ENCODE measurements at places on chromosomes 2 and 18.

GRCh38 chr2:20421988-20422370, 24.9 kb upstream of the RHOB start:
- no peak for DNase-seq

DNA sequence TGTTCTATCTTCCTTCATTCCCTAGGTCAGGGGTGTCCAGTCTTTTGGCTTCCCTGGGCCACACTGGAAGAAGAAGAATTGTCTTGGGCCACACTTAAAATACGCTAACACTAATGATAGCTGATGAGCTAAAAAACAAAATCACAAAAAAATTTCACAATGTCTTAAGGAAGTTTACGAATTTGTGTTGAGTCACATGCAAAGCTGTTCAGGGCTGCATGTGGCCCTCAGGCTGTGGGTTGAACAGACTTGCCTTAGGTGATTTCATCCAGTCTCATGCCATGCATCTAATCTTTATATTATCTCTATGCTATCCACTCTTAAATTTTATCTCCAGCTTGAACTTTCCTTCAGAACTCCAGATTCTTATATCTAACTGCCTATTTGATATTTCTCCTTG, 80.1 kb downstream of the CCDC85A start:
- no peak for DNase-seq

DNA sequence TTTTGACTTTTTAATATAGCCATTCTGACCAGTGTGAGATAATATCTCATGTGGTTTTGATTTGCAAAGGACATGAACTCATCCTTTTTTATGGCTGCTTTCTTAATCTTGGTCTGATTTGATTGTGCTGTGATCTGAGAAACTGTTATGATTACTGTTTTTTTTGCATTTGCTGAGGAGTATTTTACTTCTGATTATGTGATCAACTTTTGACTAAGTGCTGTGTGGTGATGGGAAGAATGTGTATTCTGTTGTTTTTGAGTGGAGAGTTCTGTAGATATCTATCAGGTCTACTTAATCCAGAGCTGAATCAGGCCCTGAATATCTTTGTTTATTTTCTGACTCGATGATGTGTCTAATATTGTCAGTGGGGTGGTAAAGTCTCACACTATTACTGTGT, 16.8 kb downstream of the SP140L start:
- no peak for DNase-seq

DNA sequence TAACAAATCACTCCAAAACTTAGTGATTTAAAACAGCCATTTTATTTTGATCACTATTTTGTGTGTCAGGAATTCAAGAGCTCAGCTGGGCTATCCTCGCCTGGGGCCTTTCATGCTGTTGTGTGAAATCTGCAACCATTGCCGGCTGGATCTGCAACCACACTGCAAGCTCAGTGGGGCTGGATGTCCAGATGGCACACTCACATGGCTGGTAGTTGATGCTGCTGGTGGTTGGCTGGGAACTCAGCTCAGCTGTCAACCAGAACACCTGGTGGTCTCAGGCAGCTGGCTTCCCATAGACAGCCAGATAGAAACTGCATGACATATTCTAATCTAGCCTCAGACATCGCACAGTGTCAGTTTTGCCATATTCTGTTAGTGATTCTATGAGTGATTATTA, 30.6 kb upstream of the AP1S3 start:
- DNase-seq, result no peak

DNA sequence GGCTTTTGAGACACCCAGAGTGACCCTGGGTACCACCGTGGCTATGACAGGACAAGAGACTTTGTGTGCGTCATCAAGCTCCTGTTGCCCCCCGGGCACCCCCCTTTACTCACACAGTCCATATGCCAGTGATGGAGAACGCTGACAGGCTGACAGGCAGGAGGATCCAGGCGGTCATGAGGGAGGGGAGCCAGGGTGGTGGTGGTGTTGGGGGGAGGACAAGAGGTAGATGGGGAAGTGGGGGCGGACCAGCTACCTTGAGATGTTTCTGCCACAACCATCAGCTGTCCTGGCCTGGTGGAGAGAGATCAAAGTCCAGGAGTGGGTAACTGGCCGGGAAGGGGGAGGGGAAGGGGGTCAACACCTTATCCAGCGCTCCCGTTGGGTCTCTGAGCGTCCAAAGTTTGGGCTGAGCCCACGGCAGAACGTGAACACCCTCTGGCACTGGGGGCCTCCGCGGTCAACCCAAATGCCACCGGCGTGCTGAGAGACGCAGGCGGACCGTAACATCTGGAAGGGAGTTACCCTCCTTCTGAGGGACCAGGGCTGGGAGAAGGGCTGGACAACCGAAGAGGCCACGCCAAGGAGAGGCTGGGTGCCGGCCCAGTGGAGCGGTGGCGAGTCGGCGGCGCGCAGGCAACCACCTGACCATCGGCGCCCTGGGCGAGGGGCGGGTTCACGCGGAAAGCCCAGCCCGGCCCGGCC, 575 bp downstream of the TMEM150A start:
- no peak for DNase-seq

DNA sequence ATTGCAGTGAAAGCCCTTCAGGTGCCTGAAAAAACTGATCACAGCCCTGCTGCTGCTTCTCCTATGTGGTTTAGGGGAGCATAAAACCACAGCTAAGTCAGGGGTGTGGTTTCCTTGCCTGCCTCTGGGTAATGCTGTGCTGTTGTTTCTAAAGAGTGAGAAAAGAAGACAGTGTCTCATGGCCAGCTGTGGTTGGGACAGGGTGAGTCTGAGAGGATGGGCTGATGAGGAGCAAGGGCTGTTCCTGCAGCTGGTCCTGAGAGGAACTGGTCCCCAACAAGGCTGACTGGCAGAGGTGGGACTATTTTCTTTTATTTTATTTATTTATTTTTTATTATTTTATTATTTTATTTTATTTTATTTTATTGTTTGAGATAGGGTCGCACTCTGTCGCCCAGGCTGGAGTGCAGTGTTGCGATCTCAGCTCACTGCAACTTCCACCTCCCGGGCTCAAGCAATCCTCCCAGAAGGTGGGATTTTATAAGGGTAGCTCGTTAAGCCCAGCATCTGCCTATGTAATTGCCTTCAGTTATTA, 236.7 kb downstream of the FHOD3 start:
- no peak for DNase-seq

GRCh38 chr2:44230378-44230777, 44.9 kb upstream of the SLC3A1 start:
- DNase-seq, result no peak

- DNase-seq, result no peak
Observed at GRCh38 chr2:28516950-28517349, 21.1 kb downstream of the PLB1 start.

GRCh38 chr2:134178138-134178877, 75.6 kb upstream of the MGAT5 start:
- no peak for DNase-seq

GRCh38 chr2:71599038-71599437, 145.7 kb downstream of the DYSF start:
- DNase-seq, result no peak

- no peak for DNase-seq
Observed at GRCh38 chr2:236883819-236884218, 201.9 kb upstream of the COPS8 start.

DNA sequence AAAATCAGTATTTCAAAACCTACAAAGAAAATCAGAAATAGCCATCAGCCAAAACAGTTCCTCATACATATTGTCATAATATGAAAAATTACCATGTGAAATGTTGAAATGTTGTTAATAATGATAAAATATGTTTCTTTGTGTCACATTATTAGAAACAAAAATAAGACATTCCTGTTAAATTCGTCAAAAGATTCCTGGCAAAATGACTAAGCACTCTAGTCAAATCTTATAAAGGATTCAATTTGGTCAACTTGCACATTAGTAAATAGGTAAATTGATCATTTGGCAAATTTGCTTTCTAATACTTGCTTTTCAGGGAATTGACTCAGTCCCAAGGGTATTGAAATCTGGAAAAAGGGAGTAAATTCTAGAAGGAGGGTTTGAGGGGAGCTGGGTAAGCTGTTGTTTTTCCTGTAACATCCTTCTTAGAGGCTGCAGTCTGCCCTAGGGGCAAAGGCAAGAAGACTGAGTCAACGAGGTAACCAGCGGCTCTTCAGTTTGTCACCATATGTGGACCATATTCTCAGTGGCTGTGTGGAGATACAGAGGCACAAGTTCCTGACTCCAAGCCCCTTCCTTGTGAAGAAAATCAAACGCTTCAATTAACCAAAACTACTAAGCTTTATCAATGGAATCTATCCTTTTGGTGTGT, 482.3 kb downstream of the TNS1 start:
- no peak for DNase-seq

DNA sequence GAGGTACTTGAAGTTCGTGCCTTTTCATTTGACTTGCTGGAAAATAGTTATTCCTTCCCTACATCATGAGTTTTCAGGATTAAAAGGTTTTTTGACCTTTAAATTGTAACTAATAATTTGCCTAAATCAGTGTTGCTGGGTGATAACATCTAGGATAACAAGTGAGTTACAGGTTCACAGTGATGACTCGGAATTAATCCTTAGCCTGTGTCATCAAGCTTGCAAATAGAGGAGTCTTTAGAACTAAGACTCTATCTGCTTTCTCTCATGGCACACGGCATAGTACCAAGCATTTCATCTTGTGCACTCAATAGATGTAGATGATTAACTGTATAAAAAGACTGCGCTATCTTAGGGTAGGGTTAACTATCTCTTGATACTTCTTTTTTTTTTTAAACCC, 79.5 kb downstream of the CAMKMT start:
- no peak for DNase-seq

DNA sequence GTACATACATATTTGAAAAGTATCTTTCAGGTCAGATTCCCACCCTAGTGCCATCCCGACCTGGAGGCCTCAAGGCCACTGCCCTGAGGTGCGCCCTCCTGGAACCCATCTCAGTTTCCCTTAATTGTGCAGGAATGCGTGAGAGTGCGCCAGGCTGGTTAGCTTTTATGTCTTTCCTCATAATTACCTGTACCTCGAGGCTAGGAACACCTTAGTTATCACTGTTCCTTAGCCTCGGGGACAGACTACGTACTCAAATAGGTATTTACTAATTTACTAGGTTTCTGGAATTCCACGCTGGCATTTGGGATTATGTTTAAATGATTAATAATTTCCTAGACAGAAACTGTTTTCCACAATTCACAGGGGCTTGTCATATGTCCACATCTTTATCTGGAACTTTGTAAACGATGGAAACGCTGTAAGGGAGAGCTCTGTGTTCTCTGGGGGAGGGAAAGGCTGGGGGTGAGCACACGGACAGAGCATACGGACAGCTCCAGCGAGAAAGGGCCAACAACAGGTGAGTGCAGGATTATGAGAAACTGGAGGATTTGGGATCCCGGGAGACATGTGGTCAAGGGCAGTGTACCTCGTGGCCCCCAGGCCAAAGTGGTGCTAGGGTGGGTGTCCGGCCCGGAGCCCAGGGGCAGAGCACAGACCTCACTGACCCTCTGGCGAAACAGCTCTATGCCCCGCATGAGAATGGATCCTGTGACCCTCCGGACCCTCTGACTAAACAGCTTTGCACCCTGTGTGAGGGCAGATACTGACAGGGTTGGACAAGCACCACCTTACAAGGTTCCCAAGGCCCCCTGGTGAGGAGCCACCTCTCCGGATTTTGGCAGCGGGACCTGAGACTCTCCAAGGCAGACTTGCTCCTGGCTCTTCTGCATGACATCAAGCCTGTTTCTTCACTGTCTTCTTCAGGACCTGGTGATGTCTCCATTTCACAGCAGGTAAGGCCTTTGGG, 102.0 kb upstream of the PXDN start:
- no peak for DNase-seq

- no peak for DNase-seq
Observed at GRCh38 chr2:225735844-225736243, 336.3 kb downstream of the NYAP2 start.

- no peak for DNase-seq
Observed at GRCh38 chr2:175815537-175815936, 186.5 kb downstream of the LNPK start.

- DNase-seq, result no peak
Observed at GRCh38 chr2:71611247-71611646, 157.9 kb downstream of the DYSF start.

- DNase-seq, result no peak
Observed at GRCh38 chr2:132566379-132566778, 103.6 kb downstream of the LYPD1 start.

GRCh38 chr2:6213056-6213780, 521.0 kb downstream of the SOX11 start:
- DNase-seq, result no peak

DNA sequence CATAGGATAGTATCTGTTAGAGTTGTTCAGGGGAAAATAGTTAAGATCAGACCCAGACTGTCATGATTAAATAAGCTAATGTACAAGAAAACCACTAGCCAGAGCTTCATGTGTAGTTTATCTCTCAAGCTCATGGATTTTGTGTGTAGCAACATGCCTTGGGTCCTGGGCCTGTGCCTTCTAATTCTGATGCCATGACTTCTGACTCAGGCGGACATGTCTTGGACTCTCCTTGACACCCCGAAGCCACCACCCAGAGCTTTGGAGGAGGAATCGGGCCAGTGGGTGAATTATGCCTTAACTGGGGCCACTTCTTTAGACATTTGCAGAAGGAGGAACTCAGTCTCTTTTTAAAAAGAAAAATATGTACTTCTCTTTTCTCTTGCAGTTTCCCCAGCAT, 68.7 kb downstream of the NPAS2 start:
- DNase-seq, result no peak

- DNase-seq, result no peak
Observed at GRCh38 chr18:21598726-21599584, 1.5 kb downstream of the ESCO1 start.

DNA sequence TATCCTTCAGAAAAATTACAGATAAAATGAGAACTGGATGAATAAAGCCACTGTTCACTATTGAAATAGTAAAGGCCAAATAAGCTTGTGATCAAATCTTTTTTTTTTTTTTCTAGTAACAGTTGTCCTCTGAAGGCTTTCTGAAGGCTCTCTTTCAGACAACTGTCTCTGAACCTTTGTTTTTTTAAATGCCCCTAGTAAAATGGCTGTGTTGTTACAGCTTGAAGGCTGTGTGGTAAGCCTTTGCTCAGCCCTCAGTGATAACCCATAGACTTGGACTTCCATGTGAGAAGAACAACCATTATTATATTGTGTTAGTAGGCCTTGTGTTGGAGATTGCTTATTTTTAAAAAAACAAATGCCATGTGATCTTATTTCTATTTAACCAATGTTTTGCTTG, 17.6 kb downstream of the FMNL2 start:
- DNase-seq, result no peak

DNA sequence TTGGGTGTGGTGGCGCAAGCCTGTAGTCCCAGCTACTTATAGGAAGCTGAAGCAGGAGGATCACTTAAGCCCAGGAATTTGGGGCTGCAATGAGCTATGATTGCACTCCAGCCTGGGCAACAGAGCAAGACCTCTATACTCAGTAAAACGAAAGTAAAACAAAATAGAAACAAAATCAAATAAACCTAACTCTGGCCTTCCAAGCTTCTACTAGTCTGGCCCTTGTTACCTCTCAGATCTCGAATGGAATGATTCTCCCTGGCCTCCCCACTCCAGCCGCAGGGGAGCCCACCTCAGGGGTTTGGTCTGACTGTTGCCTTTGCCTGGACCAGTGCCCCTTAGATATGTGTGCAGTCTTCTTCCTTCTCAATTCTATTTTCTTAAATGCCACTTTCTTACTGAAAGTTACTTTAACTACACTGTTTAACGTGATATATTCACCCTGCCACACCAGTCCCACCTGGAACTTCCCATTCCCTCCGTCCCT, 160.0 kb upstream of the GCFC2 start:
- DNase-seq, result no peak
